Activated CD4-positive, alpha-beta T cell treated with anti-CD3 and anti-CD28 coated beads, Interleukin-2, amount 50 U/mL, for 16 hours (primary cell): ENCODE measurements at places on chromosomes 7 and 10.

DNA sequence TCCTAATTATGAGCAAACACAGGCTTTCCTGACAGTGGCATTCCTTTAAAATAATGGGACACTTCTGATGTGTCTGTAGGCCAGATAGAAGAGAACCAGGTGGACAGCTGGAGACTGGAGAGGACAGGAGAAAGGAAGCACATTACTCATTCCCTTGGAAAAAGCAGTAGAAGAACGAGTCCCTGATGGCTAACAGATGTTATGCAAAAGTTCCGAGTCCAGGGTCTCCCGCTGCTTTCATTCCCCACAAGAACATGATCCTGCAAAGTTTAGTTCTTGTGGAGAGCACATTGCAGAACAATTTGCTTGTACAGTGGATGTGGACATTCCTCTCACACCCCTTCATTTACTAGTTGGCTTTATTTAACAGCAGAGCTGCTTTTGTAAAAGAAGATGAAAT lies 137.6 kb downstream of the GPAM start:
- DNase-seq, result no peak

DNA sequence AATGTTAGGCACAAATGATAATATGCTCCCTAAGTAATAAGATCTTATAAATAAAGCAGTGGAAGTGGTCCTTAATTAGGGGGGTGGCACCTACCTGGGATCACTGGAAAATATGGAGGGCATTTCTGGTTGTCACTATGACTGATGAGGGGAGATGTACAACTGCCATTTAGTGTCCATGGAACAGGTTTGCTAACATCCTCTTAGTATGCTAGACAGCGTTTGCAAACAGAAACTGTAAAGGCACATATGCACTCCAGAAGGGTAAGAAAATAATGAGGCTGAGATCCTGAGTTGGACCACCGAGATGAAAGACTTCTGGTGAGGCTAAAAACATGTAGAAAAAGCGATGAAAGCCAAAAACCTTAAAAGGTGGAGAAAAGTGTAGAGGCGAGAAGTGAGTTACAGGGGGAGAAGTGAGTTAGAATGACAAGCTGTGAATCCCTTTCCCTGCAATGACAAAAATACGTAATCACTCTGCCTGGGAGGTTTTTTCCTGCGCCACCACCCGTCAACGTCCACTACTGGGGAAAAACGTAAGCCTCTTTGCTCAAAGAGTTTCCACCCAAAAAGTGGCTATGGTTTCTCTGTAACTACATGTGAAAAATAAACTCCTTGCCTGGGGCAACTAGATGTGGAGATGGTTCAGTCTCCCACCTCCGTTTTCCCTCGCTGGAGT lies 767 bp downstream of the KRIT1 start:
- DNase-seq, result no peak

DNA sequence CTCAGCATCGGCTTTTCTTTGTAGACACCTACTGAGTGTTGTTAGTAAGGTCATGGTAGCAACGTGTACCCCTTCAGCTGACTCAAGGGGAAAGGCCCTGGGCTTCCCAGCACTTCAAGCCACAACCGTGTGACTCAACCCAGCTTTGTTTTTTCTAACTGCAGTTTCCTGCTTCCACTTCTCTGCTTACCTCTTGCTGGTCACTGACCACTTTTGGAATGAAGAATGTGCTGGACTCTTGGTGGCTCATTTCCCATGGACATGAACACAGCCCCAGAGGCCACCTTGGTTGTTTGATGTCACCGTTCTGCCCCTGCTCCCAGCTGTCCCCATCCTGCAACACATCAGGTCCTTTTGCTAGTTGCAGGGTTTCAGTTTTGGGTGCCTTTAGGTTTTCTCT lies 69.5 kb upstream of the ZNF438 start:
- DNase-seq, result peak; percentile 89

- DNase-seq, result no peak
These were observed 27.0 kb downstream of the SNX13 start for GRCh38 chr7:17913250-17913649.

DNA sequence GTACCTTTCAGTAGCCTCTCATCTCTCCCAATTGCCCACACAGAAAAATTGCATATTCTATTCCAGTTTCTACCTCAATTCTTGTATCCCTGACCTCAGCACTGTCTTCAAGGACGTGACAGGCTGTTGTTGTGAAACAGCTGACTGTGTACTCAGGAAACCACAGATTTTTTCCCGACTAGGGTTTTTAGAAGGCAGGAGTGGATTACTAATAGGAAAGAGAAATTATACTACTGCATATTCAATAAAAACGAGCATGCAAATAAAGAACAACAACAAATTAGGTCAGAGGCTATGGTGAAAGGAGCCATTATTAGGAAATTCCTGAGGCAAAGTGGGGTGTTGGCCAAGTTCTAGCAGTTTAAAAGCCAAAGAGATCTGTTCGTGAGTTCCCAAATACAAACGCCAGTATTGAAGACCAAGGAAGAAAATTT lies 93.4 kb downstream of the DOCK4 start:
- DNase-seq, result no peak

DNA sequence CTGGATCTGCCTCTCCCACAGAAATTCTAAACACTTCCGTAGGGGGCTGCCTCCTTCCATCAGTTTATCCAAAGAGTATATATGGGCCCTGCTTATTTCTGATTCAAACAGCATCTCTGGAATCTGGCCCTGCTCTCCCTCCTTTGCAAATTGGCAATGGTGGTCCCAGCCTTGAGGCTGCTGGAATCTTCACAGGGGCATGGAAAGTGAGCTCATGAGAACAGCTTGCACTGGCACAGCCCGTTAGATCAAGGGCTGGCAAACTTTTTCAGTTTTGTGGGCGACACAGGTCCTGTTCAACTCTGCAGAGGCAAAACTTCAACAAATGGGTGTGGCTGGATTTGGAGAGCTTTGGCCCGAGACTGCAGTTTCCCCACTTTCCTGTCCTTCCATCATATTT lies 526.9 kb downstream of the KCNMA1 start:
- DNase-seq, result no peak

DNA sequence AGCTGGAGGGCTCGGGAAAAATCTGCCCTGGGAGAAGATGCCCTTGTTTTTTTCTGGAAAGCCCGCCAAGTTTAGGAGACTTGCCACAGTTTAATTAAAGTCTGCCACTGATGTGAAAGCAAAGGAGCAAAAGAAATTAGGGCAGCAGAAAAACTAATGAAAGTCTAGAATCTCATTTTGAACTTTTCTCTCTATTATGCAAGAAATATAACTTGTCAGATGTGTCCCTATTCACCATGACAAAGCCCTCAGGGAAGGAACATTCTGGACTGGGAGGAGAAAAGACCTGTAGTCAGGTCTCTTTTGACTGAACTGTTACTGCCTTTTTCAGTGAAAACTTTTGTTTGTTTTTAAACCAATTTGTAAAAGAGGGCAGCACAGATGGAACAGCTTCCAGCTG lies 715.5 kb downstream of the SORCS3 start:
- DNase-seq, result no peak

GRCh38 chr10:118409295-118409694 lies 67.2 kb upstream of the FAM204A start:
- DNase-seq, result no peak

- DNase-seq, result no peak
These were observed 402.3 kb downstream of the DNAJB9 start for GRCh38 chr7:108972004-108972403.

DNA sequence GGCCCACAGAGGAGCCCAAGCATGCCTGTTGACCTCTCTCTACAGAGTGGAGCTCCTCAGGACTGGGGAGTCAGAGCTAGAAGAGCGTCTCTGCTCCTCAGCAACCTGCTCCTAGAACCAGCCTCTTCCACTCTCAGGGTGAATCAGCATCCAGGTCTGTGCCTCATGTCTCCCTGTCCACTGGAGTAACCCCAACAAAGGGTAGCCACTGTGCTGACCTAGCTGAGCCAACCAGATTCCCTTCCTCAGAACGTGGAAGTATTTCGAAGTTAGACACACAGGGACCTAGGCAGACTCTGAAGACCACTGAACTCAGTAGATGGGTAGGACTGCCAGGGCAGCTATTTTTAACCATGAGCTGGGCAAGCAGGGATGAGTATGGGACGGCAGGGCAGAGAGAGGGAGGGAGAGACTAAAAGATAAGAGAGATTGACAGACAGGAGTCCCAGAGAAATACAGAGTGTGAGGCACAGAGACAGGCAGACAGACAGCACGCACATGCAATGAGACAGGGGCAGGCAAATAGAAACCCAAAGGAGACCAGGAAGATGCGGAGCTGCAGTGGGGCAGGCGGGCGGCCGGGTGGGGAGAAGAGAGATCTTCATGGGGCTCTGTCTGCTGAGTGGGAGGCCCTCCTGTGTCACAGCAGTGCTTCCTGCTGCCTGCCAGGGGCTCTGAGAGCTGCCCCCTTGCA lies 56.7 kb downstream of the OSBPL3 start:
- no peak for DNase-seq

DNA sequence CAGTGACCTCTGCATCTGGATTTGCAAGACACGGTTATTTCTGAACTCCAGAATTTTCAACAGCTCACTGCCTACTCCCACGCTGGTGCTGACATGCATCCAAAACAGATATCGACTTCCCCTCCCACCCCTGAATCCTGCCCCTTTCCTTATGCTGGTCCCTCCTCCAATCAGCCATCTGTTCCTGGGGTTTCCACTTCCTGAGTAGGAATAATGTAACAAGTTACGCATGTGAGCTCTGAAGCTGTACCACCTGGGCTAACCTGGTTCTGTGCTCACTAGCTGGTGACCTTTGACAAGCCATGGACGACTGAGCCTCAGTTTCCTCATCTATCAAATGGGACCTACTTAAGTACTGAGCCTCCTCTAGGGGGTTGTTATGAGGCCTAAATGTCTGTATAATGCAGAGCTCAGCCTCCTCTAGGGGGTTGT lies 1.7 kb upstream of the NCAPG2 start:
- no peak for DNase-seq

DNA sequence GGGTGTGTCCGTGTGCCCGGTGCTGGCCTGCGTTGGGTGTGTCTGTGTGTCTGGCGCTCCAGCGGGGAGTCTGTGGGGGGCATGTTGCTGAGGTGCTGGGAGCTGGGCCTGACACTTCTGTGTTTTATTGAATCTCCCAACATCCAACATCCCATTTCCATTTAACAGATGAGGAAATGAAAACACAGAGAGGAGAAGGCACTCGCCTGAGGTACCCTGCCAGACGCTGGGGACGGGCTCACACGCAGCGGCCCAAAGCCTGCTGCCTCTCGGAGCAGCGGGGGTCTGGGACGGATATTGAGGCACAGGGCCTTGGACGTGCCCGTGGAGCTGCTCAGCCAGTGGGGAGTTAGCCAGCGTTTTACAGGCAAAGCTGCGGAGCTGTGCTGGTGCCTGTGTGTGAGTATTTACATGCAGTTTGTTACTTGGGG lies 133.9 kb downstream of the DNAJB6 start:
- DNase-seq, result no peak

DNA sequence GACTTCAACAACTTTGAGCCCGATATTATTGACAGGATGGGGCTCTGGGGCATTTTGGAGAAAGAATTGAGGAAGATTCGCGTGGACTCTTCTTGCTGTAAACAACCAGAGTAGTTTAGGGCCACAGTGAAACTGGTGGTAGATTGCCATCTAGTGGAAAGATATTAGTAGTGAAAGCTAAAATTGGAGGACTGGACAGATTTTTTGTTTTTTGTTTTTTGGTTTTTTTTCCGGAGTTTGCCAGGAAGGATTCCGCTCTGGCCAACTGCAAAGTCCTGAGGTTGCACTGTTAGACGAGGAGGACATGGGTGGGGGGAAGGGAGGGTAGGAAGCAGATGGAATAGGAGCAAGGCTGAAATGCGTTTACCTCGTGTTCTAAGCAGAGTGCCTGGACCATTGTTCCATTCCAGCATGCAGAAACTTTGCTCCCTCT lies 11.7 kb downstream of the NOBOX start:
- peak; percentile 56 for DNase-seq

DNA sequence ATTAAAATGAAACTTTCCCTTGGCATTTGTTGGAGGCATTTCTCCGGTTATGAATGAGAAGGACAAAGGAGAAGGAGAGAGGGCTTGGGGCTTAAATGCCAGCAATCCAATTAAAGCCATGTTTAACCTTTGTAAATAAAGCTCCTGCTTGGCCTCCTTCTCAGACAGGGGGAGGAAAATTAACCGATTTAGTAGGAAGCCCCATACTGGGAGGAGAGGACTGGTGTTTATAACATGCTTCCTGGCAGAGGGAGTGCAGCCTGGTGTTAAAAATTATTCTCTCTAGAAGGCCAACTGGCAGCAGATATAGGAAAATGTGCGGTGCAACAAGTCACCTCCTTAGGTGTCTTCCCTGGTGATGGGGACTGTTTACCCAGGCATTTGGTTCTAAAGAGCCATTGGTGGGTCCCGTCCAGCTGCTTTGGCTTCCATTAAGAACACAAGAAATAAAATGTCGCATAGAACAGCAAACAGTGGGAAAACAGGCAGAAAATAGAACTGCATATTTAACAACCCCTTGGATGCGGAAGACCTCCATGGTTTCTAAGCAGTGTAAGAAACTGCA lies 846.5 kb downstream of the TYW1 start:
- no peak for DNase-seq

GRCh38 chr7:137342828-137343261 lies 688 bp downstream of the PTN start:
- no peak for DNase-seq

- no peak for DNase-seq
These were observed 28.2 kb upstream of the ADCYAP1R1 start for GRCh38 chr7:31023877-31024276.

DNA sequence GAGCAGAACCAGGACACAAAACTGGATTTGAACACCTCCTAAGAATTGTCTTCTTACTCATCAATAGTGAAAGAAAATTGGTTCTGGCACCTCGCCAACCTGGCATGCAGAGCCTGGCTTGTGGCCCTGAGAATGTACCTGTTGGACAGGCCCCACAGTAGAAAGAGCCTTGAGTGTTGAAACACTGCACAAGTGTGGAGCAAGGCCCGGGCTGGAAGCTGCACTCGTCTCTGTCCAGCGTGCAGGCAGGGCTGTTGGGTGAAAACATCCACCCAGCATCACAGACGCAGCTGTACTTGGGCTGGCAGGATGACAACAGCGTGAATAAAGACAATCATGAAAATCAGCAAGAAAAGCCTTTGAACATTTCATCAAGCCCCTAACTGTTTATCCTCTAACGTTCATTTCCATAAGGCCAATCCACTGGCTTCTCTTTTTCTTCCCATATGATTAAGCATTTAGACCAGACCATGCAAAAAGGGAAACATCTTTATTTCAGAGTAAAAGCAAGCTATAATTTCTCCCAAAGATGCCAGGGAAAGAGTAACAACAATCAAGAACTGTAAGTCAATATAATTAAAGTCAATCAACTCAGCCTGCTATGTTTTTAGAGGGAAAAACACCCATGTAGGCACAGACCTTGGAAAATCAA lies 15.6 kb downstream of the CUBN start:
- no peak for DNase-seq

DNA sequence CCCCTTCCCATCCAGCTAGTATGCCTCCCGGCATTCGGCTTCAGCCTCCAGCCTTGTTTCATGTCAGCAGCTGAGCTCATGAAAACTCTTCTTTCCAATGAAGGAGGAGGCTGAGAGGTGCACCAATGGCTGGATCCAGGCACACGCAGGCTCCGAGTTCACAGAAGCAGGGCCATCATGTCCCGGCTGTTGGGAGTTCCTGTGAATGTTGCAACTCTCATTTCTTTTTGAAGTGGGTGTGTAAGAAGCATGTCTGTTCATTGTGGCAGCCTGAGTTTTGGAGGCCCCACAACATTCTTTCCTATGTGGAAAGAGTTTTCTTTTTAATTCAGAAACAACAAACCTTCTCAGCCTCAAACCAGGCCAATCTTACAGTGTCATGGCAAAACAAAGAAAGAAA lies 89.7 kb downstream of the PTPRE start:
- no peak for DNase-seq

GRCh38 chr10:114604357-114605130 lies 53.5 kb downstream of the ABLIM1 start:
- DNase-seq, result no peak
